Cortex of kidney (tissue), 1 donor: ENCODE measurements at places on chromosomes 1 and 21.

DNA sequence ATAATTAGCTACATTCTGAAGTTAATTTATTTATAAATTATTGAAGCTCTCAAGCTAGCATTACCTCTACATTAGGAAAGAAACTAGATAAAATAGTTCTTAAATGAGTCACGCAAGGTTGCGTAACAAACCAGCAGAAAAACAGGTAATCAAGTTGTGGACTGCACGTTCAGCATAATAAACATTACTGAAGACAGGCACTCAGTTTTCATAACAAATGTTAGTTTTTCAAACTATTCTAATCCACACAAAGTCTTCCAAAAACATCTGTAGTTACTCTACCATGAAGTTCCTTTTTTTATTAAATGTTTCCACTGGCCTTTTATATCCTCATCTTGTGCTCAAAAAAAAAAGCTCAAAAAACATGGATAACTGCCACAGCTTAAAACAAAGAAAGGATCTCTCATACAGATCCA, 1.3 kb downstream of the TOR1AIP2 start:
- DNase-seq, result no peak

- no peak for DNase-seq
Measured at GRCh38 chr21:22444990-22445389, 1446.8 kb downstream of the NCAM2 start.

DNA sequence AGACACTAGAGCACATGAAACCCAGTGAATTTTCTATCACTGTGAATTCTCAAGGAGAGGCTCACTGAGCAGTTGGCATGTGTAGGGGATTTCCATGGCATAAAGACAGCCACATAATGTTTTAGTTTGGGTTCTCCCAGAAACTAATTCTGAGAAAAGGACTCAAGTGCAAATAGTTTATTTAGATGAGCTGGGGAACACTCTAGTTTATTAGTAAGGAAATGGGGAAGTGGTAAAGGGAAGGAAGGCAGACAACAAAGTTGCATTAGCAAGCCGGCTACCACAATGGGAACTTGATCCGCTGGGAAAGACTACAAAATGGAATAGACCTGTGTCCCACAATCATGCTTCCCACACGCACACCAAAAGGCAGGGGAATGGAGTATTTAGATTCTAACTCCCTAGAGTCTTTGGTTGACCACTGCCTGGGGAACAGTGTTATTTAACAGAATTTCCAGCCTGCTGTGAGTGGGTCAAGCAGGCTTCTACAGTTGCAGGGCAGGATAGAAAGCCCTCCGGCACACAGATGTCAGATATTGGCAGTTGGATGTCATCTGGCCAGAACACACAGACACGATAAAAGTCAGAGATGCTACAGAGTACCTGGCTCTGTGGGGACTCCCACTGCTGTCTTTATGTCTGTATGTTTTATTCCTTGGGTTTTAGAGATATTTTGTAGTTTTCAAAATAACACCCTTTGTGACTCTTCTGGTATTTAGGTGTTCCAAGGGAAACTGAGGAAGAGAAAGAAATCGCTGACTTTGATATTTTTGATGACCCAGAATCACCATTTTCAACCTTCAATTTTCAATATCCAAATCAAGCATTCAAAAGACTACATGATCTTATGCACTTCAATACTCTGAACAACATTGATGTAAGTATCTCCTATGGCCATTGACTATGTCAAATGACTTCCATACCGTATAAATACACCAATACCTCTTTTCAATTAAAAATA, 150.1 kb downstream of the PLA2G4A start:
- no peak for DNase-seq

- DNase-seq, result no peak
Measured at GRCh38 chr1:64282351-64282750, 78.9 kb downstream of the UBE2U start.

DNA sequence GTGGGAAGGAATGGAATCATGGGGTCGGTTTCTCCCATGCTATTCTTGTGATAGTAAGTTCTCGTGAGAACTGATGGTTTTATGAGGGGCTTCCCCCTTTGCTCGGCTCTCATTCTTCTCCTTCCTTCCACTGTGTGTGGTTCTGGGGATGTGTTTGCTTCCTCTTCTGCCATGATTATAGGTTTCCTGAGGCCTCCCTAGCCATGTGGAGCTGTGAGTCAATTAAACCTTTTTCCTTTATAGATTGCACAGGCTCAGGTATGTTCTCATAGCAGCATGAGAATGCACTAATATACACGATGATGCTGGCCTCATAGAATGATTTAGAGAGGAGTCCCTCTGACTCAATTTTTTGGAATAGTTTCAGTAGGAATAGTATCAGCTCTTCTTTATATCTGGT, 195.4 kb upstream of the IVNS1ABP start:
- DNase-seq, result no peak

DNA sequence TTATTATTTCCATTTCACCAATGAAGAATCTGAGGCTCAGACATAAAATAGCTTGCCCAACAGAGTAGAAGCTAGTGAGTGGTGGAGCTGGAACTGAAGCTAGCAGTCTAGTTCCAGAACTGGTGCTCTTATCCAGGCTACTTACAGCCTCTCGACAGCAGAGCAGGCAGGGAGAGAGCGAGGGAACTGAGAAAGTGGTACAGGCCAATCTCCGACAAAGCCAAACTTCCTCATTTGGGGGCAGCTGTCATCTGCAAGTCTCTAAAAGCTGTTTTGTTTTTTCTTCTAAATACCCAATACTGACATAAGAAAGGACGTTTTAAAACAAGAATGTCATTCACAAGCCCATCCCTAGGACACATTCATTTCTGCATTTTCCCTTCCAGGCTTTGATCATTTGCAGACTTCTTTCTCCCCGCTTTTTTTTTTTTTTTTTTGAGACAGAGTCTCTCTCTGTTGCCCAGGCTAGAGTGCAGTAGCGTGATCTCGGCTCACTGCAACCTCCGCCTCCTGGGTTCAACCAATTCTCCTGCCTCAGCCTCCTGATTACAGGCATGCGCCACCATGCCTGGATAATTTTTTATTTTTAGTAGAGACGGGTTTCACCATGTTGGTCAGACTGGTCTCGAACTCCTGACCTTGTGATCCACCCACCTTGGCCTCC, 20.0 kb downstream of the YIPF1 start:
- no peak for DNase-seq

GRCh38 chr1:32063261-32063681, 9.5 kb upstream of the TMEM39B start:
- DNase-seq, result no peak

DNA sequence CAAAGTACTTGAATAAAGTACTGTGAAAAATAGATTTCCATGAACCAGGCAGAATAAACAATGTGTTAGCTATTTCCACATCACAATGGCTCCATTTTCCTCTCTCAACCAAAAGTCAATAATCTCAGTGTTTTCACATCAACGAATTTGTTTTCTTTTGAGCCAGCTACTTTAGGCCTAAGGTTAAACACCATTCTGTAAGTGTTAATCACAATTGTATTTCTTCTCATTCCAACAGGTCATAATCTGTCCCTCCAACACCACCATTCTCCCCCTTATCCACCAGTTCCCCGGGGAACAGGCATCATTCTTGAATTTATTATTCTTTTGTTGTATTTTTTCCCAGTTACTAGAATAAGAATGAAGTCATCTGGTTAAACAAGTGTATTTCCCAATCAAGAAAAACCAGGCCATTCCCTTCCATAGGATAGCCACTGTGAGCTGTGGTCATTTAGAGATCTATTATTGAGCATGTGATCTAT, 66.2 kb upstream of the PALMD start:
- no peak for DNase-seq

GRCh38 chr1:37477946-37478345, 3.6 kb downstream of the ZC3H12A start:
- DNase-seq, result no peak

- no peak for DNase-seq
Measured at GRCh38 chr1:98906809-98907208, 97.9 kb downstream of the PLPPR5 start.

GRCh38 chr1:59927213-59927612, 640 bp upstream of the CYP2J2 start:
- DNase-seq, result no peak

DNA sequence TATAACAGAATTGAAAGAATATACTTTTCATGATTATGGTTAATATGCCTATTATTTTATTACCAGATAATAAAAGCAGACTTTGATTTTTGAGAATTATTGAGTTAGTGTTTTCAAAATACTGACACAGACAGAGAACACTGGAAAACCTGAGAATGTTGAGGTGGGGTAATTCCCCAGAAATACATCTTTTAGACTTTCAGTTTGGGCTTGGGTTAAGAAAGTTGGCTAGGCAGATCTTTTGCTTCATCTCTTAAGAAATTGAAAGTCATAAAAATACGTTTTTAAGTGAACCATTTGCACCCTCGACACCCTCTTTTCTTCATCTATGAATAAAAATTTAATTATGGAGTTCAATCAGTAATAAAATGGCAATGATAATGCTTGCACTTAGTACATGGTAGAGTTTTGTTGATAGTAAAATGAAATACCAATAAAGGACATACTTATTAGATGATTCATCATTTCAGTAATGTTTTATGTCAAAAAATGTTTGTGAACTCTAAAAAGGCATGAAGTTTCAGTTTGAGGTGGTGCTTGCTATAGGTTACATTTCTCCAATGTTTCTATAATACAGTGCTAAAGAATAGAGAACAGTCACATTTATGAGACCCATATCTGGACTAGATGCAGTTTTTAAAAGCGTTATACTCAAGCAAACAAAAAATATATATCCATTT, 1.9 kb upstream of the SAMSN1 start:
- no peak for DNase-seq

DNA sequence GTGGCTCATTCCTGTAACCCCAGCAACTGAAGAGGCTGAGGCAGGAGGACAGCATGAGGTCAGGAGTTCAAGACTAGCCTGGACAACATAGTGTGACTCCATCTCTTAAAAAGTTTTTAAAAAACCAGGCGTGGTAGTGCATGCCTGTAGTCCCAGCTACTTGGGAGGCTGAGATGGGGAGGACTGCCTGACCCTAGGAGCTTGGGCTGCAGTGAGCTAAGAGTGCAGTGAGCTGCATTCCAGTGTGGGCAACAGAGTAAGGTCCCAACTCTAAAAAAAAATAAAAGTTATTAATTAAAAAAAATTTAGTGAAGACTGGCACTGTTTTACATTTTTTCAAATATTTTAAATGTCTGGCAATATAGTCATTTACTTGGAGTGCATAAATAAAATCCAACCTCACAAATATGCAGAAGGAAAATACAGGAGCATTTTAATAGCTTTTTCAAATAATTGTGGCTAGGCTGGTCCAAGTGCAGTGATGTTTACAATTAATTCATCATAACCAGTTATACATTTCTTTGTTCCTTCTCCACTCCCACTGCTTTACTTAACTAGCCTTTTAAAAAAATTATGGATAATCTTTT, 10.8 kb downstream of the ZBTB8OS start:
- no peak for DNase-seq

DNA sequence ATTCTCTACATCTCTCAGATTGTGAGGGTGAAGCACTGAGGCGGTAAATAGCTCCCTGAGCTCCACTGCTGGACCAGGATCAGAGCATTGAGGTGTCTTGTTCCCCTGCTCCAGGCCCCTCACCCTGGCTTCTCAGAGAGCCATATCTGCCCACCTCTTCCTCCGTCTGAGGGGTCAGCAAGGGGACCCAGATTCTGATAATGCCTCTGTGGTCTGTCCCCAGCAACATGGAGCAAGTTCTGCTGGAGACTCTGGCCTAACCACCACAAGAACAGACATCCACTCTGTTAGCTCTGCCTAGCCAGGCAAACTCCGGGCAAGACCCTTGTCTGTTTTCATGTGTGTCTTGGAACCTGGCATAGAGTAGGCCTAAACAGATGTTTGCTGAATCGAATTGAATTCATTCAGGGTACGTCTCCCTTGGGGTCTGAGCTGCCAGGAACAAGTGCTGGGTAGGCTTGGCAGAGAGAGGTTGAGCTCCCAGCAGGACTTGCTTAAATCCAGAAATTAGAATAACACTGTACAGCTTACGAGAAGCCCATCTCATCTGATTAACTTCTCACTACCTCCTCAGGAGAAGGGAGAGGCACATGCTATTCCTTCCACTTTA, 2.3 kb downstream of the TRAF5 start:
- no peak for DNase-seq

DNA sequence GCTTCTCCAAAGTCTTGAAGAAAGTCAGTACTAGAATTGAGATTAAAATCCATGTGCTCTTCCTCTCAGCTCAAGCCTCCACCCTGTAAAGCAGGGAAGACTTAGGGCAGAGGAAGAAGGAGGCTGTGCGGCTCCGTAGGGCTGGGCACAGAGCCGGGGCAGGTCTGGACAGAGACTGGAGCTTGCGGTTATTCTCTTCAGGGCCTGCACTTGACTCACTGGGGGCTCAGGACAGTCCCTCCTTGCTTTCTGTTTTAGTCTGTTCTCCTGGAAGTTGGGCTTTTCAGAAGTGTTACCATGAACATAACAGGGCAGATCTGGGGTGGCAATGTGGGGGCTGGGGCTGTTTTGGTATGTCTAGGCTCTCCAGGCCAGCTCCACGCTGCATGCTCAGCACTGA, 21.6 kb upstream of the TRABD2B start:
- DNase-seq, result no peak

GRCh38 chr1:96370757-96371156, 350.8 kb upstream of the PTBP2 start:
- no peak for DNase-seq

DNA sequence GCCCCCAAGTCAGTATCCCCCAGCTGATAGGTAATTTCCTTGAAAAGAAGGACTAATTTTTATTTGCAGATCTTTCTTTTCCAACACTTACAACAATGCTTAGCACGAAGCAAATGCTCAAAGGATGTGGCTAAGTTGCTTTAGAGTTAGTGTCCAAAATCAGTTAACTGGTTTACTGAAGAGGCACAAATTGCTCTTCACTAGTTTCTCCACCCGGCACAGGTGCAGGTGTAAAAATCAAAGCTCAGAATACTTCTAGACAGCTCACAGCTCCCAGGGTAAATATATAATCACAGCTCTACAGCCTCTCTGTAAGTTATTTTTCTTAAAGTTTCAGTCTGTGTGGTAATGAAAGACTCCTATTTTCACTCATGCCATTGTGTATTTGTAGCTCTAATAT, 361.8 kb downstream of the NEGR1 start:
- no peak for DNase-seq

- no peak for DNase-seq
Measured at GRCh38 chr1:160118928-160119327, 3.4 kb downstream of the ATP1A2 start.

- no peak for DNase-seq
Measured at GRCh38 chr1:60262701-60263100, 189.1 kb upstream of the C1orf87 start.

GRCh38 chr21:46553993-46554392, 50.9 kb downstream of the S100B start:
- no peak for DNase-seq

- no peak for DNase-seq
Measured at GRCh38 chr1:183932412-183932811, 105.1 kb downstream of the COLGALT2 start.

- DNase-seq, result no peak
Measured at GRCh38 chr1:170857955-170858354, 77.4 kb upstream of the MROH9 start.

DNA sequence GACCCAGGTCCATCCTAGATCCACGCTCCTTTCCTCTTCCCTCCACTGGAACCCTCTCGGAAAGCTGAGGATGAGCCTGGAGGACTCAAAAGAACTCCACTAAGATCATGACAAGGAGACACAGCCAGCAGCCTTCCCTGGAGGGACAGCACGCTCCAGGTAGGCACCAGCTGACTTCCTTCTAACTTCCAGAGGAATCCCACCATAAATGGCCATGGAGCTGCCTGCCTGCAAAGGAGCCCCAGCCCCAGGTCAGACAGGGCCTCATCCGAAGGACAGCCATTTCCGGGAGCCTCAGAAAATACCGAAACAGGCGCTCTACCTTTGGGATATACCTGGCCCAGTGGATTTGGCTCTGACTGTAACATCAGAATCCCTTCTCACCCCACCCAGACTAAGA, 4.1 kb downstream of the SH3BP5L start:
- no peak for DNase-seq

- no peak for DNase-seq
Measured at GRCh38 chr1:154747740-154748404, 122.2 kb downstream of the KCNN3 start.
